BE2C (cell line): ENCODE measurements at places on chromosomes 1 and 21.

DNA sequence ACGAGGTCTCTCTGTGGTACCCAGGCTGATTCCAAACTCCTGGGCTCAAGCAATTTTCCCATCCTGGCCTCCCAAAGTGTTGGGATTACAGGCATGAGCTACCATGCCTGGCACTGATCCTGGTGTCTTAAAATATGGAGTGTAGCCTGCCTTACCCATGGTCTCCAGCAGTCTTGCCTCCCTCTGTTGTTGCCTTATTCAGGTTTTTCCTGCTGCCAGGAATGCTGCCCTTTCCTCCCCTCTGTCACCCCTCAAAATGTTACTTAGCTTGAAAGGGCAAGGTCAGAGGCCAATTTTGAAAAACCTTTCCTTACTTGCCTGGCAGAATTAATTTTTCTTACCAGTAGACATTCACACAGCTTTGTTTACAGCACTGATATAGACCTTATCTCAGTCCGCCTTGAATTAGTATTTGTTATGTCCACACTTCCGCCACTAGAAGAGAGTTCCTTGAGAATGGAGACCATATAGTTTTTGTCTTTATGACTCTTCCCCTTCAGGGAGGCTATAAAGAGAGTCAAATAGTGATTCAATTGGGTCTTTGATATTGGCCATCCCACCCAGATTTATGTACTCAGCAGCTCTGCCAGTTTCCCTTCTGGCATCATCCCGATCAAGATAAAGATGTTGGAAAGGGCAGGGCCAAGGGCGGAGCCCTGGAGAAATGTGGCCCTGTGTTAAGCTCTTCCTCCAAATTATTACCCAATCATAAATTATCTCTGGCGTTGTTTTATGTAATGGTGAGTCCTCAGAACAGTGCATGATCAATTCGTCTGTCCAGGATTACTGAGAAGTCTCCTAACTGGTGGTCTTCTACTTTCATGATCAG lies 38.8 kb downstream of the C1orf21 start:
- peak; percentile 65 for DNase-seq

DNA sequence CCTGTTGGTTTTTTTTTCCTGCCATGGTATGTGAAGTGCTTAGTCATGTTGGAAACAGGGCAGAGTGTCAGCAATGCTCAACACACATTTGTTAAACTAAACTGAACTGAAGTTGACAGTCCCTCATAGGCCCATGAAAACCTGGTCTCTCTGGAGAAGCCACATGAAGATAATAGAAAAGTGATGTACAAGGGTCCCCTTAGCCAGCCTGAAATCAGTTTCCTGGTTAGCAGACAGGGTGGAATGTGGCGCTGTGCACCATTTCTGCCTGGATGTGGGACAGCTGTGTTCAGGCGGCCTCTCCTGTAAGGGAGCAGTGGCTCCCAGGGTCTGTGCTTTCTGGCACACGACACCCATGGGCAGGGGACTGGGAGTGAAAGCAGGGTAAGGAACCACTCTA lies 9.9 kb upstream of the CHI3L1 start:
- DNase-seq: no peak

GRCh38 chr1:201363467-201363866 lies 14.0 kb downstream of the TNNT2 start:
- no peak for DNase-seq

DNA sequence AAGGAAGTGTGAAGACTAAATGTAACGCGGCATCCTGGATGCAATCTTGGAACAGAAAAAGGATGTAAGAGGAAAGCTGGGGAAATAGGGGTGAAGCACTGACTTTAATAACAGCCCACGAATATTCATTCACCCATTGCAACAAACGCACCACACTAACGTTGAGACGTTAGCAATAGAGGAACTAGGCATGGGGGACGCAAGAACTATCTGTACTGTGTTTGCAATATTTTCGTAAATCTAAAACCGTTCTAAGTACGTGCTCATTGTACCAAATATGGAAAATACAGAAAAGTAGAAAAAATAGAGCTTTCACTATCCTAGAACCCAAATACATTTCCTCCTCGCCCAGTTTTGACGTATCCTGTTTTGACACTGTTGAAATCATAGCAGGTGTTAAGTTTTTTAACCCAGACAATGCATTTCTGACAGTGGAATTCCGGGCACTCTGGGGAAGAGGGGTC lies 3.9 kb downstream of the LAPTM5 start:
- no peak for DNase-seq

DNA sequence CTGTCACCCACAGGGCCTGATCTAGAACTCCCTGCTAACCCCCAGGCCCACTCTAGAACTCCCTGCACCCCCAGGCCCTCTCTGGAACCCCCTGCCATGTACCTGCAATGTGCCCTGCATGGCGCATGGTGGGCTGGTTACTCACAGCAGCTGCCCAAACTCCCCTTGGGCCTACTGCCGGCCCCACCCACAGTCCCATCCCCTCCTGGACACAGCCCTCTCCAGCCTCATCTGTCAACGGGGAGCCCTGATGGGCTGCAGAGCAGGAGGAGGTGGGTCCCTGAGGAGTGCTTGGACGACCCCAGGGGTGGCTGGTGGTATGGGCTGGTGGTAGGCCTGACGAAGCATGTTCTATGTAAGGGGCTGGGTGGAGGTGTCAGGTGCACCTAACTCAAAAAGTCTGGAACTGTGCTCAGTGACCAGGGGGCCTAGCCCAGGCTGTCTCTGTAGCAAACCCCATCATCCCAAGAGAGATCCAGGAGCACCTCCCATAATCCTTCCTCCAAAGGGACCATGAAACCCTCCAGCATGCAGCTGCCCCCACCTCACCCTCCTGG lies 19.0 kb upstream of the PRSS38 start:
- DNase-seq: no peak
